ENCODE measurements at places on chromosomes 7 and 10.

GRCh38 chr10:113138937-113139585 is 189.0 kb downstream of the TCF7L2 start:
- DNase-seq, result no peak

DNA sequence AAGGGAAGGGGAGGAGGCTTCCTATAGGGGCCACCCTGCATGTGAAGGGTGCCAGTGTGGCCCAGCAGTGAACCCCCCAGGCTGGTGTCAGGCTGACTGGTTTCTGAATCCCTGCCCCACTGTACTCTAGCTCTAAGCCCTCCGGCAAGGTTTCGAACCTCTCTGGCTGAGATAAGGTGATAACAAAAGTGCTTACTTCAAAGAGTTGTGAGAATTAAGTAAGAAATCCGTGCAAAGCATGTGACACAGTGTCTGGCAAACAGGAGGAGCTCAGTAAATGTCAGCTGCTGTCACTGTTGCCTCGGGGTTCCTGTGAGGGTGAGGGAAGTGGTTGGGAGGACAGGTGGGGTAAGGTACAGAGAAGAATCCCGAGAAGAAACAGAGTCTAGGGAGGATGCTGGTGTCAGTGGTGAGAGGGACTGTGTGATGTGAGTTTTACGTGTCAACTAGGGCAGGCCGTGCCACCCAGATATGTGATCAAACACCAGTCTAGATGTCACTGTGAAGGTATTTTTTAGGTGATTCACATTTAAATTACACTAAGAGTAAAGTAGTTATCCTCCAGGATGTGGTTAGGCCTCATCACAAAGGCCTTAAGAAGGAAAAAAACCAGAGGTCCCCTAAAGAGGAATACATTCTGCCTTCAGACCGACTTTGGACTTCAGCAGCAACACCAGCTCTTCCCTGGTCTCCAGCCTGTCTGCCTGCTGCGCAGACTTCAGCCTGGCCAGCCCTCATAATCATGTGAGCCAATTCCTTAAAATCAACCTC is 64.4 kb downstream of the BPGM start:
- no peak for DNase-seq

DNA sequence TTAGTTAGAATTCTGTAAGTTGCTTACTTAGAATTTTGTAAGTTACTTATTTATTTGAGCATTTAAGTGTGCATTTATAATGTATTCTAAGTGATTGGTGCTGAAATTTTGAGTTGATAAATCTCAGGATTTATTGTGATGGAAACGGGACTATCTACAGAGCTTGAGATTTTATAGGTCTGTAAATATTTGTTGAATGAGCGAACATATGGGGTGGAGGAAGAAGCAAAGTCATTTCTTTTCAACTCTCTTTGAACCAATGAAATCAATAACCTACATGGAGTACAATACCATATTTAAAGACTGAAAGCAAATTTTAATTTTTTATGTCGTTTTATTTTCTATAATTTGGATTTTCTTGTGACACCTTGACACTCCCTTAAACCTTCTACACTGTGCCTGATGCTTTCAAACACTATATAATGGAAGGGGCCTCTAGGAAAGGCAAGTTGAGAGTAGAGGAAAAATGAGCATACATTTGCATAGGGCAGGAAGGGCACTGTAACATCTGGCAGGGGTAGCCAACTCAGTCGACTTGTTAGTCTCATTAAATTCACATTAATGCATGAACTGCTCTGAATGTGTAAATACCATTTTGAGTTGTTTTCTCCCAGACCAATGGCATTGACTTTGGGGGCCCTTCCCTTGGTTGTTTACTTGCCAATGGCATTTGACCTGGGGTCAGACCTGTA is 204.2 kb downstream of the DYNC1I1 start:
- no peak for DNase-seq

- no peak for DNase-seq
These were observed 182.2 kb downstream of the GNAI1 start for GRCh38 chr7:80316811-80317210.

GRCh38 chr7:75596727-75597614 is 104.9 kb downstream of the SPDYE5 start:
- no peak for DNase-seq

GRCh38 chr10:112509558-112510291 is 62.7 kb downstream of the VTI1A start:
- no peak for DNase-seq

DNA sequence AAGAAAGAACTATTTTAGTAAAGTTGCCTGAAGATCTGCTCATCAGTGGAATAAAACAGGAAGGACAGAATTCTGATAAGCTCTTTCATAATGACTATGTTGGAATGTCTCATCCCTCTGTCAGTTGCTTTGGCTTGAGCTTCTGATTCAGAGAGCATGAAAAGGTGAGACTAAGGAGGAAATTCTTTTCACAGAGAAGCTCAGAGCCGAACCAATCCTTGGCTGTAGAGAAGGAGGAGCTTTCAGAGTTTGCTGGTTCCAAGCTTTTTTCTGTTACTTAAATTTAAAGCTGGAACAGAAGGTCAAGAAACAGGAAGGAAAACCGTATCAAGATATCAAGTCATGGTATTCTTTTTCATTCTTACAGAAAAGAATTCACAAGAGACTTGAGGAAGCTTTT is 24.0 kb downstream of the GSTO2 start:
- no peak for DNase-seq

DNA sequence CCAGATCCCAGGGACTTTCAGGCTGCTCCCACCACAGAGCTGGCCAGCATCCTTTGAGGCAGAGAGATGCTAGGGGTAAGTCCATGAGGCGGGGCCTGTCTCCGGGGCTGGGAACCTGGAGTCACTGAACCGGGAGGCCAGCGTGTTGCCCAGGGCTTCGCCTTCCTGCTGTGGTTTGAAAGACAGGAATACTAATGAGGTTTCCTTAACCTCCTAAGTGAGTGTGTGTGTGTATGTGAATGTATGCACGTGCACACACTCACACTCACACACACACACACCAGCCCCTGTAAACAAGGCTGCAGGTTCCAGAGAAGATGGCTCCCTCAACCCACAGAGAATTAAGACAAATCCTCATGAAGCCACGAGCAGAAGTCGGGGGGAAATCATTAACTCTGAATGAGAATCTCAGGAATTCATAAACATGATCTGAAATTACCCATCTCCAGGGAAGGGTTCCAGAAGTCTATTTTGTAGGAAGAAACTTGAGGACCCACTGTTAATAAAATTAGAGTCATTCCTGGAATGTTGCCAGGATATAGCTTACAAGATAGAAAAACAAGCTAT is 20.3 kb upstream of the PFKP start:
- DNase-seq, result no peak

DNA sequence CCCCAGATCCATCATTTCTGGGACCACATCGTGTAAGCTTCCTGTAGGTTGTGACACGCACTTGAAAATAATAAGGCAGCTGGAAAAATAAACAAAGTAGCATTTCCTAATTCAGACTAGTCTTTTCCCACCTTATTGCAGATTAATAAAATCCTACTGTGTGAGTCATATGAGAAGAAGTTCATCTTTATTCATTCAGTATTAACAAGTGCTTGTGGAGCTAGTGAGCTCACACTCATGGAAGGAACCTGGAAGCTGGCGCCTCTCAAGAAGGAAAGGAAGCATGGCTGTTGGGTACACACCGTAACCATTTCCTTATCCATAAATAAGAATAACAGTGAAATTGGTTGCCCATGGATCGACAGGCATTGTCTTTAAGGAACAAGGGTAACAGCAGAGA is 152.6 kb upstream of the PFKP start:
- no peak for DNase-seq

DNA sequence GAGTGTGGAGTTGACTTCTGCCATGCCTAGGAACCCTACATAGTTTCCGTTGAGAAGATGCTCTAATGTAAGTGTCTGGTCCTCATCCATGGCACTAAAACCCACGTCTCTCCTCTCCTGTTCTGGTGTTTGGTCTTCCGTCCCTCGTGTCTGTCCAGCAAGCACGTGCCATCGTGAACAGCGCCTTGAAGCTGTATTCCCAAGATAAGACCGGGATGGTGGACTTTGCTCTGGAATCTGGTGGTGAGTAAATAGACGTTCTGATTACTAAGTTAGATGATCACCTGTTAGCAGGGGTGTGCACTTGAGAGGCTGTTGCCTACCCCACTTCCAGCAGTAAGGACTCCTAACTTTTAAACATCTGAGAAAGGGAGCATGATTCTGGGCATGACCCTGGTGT is 15.1 kb upstream of the GET4 start:
- DNase-seq, result no peak

DNA sequence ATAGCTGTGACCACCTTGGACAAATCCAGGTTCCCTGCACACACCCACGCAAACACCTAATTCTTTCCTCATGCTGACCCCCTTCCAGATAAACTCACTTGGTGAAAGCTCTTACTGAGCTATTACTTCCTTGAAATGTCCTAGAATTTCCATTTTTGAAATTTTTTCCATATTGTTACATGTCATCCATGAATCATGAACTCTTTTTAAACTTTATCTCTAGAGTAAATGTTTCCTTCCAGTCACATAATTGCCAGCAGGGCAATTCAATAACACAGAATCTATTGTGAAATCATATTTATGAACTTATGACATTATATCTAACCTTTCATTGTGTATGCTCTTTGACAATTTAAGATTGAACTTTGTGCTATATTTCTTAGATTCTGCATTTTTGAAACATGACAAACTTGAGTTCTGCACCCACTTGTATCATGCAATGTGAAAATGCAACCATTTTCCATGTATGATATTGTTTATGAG is 26.8 kb upstream of the FGL2 start:
- DNase-seq, result no peak

- DNase-seq, result no peak
These were observed 17.1 kb upstream of the CPA1 start for GRCh38 chr7:130363026-130363847.

- DNase-seq, result no peak
These were observed 19.3 kb upstream of the ADAMTS14 start for GRCh38 chr10:70652761-70653657.

Data from stimulated activated CD4-positive, alpha-beta T cell treated with anti-CD3 and anti-CD28 coated beads, Interleukin-1b, Interleukin-23, amount 100 ng/mL, for 1 hour (primary cell).